ENCODE measurements at places on chromosomes 5 and 9.

DNA sequence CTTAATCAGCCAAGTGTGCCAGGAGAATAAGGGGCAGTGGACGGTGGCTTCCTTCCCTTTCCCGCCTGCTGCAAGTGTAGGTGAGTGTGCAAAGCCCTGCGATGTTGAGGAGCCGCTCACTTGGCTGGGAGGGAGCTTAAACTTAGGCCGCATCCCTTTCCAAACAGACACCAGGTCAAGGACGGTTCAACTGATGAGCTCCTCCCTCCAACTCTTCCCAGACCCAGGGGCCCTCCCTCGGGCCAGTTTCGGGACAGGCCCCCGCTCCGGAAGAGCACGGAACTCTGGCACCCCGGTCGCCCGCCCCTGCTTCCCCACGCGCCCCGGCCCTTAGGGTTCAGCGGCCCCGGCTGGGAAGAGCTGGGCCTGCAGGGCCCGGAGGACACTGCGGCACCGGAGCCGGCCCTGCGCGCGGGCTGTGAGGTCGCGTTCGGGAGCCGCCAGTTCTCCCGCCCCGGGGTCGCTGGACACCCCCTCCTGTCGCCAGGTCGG, 481 bp downstream of the MRPL36 start:
- no peak for DNase-seq

- DNase-seq = peak; percentile 50
These were observed 3.3 kb upstream of the CDC20B start for GRCh38 chr5:55176176-55176818.

GRCh38 chr9:5783982-5784381, 48.9 kb downstream of the ERMP1 start:
- no peak for DNase-seq

GRCh38 chr9:722388-722980, 119.0 kb upstream of the DMRT1 start:
- DNase-seq = no peak

GRCh38 chr5:169886033-169886432, 94.3 kb downstream of the INSYN2B start:
- no peak for DNase-seq

GRCh38 chr5:58022055-58022454, 437.8 kb downstream of the PLK2 start:
- DNase-seq = no peak

- DNase-seq = no peak
These were observed 11.2 kb downstream of the KLHL9 start for GRCh38 chr9:21324047-21324446.

- DNase-seq = no peak
These were observed 141.5 kb downstream of the FSTL4 start for GRCh38 chr5:133470841-133471240.

GRCh38 chr5:180596668-180597231, 5.5 kb upstream of the SCGB3A1 start:
- no peak for DNase-seq

GRCh38 chr5:35436400-35437057, 181.1 kb upstream of the SPEF2 start:
- peak; percentile 34 for DNase-seq

GRCh38 chr5:109844695-109845094, 155.0 kb downstream of the MAN2A1 start:
- peak; percentile 14 for DNase-seq

- no peak for DNase-seq
These were observed 41.5 kb upstream of the NOTCH1 start for GRCh38 chr9:136587145-136587943.

DNA sequence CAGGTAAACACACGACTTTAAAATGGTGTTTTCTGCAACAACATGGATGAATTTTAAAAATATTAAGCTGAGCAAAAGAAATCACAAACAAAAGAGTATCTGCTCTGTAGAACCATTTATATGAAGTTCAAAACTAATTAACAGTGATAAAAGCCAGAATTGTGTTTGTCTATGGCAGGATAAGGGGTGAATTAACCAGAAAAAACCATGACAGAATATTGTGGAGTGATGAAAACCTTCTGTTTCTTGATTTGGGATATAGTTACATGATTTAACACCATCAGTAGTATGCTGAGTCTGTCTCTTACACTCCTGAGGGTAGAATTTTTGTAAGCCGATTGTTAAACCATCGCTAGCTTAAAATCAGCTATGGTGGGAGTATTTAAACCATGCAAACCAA, 101.7 kb upstream of the ZNF366 start:
- DNase-seq = no peak

DNA sequence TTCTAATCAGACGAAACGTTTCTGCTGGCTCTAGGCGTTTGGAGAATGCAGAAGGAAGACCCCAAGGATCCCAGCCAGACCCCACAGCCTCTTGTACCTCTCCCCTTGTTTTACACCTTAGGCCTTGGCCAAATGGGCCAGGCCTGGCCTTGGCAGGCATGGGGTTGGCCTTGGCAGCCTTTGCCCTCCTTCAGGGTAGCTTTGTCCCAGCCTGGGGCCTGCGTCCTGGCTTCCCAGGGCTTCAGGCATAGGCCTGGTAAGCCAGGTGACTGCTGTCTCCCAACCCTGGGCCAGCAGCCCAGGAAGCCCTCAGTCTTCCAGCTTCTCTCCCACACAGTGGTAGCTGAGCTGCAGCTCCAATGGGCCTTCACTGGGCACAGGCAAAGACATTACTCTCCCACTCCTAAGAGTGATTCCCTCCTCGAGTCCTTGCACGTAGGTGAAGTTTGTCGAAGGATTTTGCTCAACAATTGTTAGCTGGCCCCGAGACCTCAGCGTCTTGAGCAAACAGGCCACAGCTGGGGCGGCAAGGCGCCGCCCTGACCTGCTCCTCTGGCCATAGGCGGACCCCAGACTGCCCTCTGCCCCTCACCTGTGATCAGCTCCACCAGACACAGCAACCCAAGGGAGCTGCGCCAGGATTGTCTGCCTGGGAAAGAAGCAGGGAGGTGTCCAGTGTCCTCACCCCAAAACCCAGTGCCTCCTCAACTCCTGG, 1.1 kb upstream of the PITX1 start:
- no peak for DNase-seq

DNA sequence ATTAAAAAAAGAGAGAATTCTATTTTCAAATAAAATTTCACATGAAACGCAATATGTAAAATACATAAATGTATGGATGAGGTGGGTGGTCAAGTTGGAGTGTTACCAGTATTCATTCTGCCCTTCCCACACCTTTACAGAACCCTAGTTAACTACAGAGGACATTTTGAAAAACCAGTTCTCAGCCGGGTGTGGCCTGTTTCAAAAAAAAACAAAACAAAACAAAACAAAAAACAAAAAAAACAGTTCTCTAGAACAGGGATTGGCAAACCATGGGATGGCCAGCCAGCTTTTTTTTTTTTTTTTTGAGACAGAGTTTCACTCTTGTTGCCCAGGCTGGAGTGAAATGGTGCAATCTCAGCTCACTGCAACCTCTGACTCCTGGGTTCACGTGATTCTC, 28.4 kb upstream of the HK3 start:
- DNase-seq = no peak

All from H4 (cell line).